Right cardiac atrium (tissue), 5 donors: ENCODE measurements at places on chromosomes 2 and 18. TPM values are rescaled to one million over a fixed set of nuclear protein-coding genes. Genes with fewer than 3 reads are reported as not detected.

DGUOK gene
- polyA plus RNA-seq: 47.4 TPM

DNAJC5G gene
- 2.2 TPM for polyA plus RNA-seq

RBM43 gene
- polyA plus RNA-seq: 2.2 TPM

EGR4 gene
- polyA plus RNA-seq: 0.48 TPM

DYTN gene
- polyA plus RNA-seq: not detected

ACTG2 gene
- 33.6 TPM for polyA plus RNA-seq

ABCG5 gene
- not detected for polyA plus RNA-seq

ZC3H8 gene
- polyA plus RNA-seq: 6.9 TPM
